ENCODE measurements at places on chromosomes 2 and 18. TPM values are rescaled to one million over a fixed set of nuclear protein-coding genes. Genes with fewer than 3 reads are reported as not detected.

- H3K36me3 ChIP-seq, result no peaks in the 10 kb centered on the region
- no peaks in the 10 kb centered on the region for H3K27me3 ChIP-seq
These were observed 14.4 kb upstream of the MYO3B start for GRCh38 chr2:170163411-170164065.

DNA sequence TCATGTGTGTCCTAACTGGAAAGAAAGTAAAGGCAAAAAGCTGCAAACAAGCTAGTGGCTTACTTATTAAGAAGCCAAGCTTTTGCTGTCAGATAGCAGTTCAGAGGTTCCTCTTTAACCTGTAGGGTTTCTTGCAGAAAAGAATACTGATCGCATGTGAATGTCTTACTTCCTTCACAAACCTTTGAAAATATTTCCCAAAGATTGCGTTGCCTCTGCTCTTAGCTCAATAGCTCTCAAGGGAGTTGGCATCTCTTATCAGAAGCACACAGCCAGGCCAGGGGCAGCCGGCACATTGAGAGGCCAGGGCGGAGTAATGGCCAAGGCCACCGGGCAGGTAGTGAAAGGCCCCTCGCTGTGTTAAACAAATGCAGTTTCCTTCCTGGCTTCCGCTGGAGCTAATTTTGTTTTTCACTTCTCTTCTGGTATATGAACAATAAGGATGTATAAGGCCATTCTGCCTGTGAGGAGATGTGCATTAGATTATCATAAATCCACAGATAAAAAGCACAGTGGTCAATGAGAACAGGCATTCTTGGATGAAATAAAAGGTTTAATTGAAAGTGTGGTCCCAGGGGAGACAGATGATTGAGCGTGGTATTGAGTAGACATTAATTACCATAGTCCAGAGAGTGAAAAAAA lies 542.4 kb upstream of the NRP2 start:
- peak; percentile 44 for DNase-seq
- no peak overlapping the region for H3K27ac ChIP-seq
- no peaks in the 10 kb centered on the region for H3K4me1 ChIP-seq
- H3K4me3 ChIP-seq, result no peak overlapping the region
- H3K27me3 ChIP-seq, result no peaks in the 10 kb centered on the region
- H3K36me3 ChIP-seq, result no peaks in the 10 kb centered on the region

DNA sequence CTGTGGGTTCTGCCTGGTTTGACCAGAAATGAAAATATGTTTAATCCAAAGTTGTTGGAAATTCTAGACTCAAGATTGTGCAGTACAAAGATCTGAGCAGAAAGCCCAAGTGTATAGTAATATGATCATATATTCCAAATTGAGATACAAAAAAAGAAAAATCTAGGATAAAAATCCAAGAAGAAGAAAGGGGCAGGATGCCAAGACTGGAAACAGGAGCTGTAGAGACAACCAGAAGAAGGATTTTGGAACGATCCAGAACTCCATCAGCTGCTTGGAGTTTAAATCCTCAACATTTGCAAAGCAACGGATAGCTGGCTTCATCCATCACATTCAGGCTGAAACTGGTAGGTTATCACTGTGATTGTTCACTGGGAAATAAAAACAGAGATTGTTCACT lies 333.6 kb upstream of the UBE2E3 start:
- DNase-seq, result no peak
- no peak overlapping the region for H3K4me3 ChIP-seq
- H3K27ac ChIP-seq, result no peak overlapping the region
- H3K36me3 ChIP-seq, result no peaks in the 10 kb centered on the region

- H3K4me3 ChIP-seq, result no peak overlapping the region
- no peak for DNase-seq
- no peaks in the 10 kb centered on the region for H3K27me3 ChIP-seq
- no peaks in the 10 kb centered on the region for H3K4me1 ChIP-seq
These were observed 19.2 kb upstream of the TMEM177 start for GRCh38 chr2:119659601-119660342.

DNA sequence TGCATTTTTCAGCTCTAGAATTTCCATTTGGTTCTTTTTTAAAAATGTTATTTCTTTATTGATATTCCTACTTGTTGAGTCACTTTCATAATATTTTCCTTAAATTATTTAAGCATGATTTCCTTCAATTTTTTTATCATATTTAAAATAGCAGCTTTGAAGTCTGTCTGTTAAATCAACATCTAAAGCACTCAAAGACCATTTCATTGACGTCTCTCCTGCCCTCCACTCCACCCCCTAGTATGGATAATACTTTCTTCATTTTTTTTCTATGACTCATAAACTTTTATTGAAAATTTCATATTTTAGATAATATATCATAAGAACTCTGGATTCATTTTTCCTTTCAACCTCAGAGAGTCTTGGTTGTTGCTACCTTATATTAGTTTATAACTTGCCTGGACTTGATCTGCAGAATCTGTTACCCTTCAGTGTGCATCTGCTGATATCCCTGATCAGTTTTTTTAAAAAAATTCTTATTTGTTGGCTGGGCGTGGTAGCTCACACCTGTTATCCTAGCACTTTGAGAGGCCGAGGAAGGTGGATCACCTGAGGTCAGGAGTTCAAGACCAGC lies 59.0 kb upstream of the ZNF396 start:
- H3K27ac ChIP-seq, result no peak overlapping the region
- DNase-seq, result no peak
- no peak overlapping the region for H3K4me3 ChIP-seq
- H3K4me1 ChIP-seq, result no peaks in the 10 kb centered on the region
- H3K36me3 ChIP-seq, result no peaks in the 10 kb centered on the region

DNA sequence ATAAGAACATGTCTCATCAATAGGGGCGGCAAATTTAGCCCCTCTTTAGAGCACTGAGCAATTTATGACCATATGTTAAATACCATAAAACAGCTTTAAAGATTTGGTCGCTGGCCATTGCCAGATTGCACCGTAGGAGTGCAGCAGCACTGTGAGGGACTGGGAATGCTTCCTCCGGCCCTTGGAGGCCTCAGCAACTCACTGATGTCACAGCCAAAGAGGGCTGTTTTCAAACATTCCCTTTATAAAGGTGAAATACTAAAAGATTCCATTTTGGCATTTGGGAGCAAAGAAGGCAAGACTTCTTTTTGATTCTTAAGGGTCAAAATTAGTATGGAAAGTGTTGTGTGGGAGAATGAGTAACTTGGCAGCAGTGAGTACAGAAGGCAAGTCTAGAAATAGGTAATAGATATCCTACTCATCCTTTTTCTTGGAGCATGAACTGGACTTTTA lies 63.7 kb downstream of the BABAM2 start:
- H3K27ac ChIP-seq, result peak overlapping the region; percentile 73
- DNase-seq, result no peak
- H3K27me3 ChIP-seq, result no peaks in the 10 kb centered on the region
- no peaks in the 10 kb centered on the region for H3K36me3 ChIP-seq

DNA sequence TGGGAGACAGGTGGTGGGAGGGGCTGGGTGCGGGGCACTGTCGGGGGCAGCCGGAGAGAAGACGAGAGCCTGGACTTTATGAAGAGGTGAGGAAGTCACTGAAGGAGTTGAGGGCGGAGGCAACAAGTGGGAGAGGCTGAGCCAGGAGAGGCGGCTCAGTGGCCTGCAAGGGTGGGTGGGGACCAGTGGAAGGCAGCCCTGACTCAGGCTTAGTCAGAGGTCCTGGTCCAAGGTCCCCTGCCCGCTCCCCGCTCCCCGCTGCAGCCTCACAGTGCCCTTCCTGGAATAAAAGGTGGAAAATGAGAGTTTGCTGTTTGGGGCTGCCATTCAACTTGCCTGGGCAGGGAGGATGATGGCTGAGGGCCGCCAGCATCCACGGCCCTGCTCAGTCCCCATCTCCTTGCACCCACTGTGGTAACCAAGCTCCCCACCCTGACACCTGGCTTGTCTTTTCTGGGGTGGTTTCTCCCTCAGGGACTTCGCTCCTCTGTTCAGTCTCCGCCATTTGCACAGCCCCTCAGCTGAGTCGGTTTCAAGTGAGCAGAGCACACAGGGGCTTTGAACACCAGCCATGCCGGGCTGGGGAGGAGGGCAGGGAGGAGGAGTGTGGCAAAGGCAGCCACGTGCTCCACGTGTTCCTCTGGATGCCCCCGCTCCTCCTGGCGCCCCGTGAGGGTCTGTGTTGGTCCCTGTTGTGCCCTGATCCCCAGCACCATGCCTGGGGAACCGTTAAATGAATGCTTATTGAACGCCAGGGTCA lies 13.7 kb upstream of the RALB start:
- DNase-seq, result peak; percentile 48
- no peaks in the 10 kb centered on the region for H3K27me3 ChIP-seq
- H3K36me3 ChIP-seq, result no peaks in the 10 kb centered on the region
- peak overlapping the region; percentile 54 for H3K27ac ChIP-seq

- no peak overlapping the region for H3K27ac ChIP-seq
- H3K36me3 ChIP-seq, result no peaks in the 10 kb centered on the region
- no peaks in the 10 kb centered on the region for H3K4me1 ChIP-seq
- H3K27me3 ChIP-seq, result no peaks in the 10 kb centered on the region
- no peak overlapping the region for H3K4me3 ChIP-seq
These were observed 291.2 kb downstream of the SS18 start for GRCh38 chr18:25799231-25799630.

DNA sequence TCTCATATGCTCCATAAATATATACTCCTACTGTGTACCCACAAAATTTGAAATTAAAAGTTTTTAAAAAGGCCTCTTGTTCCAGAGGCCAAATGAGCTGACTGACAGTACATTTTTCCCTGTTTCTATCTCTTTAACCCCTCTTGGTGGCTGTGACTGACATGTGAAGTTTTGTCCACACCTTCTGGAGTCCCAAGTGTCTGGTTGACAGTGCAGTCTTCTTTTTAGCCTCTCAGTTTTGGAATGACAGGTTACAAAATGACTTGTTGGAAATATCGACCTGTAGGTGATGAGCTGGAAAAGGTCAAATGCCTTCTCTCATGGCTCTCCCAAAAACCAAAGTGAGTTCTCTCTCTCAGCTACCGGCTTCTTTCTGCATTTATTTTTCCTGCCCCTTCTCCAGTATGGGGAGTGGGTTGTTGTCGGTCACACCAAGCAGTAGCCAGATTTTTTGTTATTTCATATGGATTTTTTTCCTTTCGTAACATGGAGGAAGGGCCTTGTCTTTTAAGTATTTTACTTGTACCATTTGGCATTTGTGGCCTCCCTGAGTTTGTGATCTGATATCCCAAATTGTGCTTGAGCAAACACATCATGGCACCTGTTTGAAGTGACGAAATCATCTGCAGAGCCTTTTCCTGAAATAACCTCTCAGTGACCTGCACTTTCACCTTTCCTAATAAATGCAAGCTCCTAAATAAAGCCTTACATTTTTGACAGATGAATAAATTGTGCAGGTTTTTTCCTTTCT lies 143.9 kb downstream of the ESCO1 start:
- no peak overlapping the region for H3K27ac ChIP-seq
- DNase-seq, result no peak
- H3K4me3 ChIP-seq, result no peak overlapping the region
- peaks cover 3% of the 10 kb centered on the region for H3K4me1 ChIP-seq

DNA sequence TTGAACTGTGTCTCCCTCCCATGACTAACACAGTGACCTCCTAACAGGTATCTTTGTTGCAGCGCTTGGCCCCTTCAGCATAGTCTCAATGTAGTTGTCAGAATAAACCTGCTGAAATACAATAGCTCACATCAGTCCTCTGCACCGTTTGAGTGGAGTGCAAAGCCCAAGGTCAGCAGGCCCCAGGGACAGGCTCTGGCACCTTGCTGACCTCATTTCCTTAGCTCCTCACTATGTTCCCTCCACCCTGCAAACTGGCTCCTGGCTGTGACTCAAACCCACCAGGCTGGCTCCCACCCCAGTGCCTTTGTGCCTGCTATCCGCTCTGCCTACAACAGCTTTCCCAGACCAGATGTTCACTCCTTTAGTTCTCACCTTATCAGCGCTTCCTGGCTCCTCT lies 146.7 kb downstream of the LRATD1 start:
- H3K27me3 ChIP-seq, result no peaks in the 10 kb centered on the region
- no peak for DNase-seq
- H3K4me1 ChIP-seq, result no peaks in the 10 kb centered on the region
- no peak overlapping the region for H3K27ac ChIP-seq
- no peak overlapping the region for H3K4me3 ChIP-seq

GRCh38 chr18:23173912-23174311 lies 38.6 kb downstream of the CABLES1 start:
- no peak overlapping the region for H3K4me3 ChIP-seq
- H3K4me1 ChIP-seq, result no peaks in the 10 kb centered on the region
- no peaks in the 10 kb centered on the region for H3K36me3 ChIP-seq
- H3K27ac ChIP-seq, result no peak overlapping the region

DNA sequence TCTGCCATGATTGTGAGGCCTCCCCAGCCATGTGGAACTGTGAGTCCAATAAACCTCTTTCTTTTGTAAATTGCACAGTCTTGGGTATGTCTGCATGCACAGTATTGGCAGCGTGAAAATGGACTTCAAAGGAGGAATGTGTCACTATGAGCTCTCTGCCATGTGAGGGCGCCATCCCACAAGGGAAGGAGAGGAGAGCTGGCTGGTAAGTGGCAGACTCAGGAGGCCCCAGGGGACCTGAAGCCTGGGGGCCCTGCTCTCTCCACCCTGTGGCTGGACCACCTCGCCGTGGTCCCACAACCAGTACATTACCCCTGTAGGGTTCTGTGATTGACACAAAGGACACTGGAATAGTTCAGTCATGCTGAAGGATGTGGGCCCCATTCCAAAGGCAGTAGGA lies 122.1 kb downstream of the RPIA start:
- no peak for DNase-seq
- no peaks in the 10 kb centered on the region for H3K36me3 ChIP-seq
- H3K27me3 ChIP-seq, result no peaks in the 10 kb centered on the region
- no peak overlapping the region for H3K27ac ChIP-seq

DNA sequence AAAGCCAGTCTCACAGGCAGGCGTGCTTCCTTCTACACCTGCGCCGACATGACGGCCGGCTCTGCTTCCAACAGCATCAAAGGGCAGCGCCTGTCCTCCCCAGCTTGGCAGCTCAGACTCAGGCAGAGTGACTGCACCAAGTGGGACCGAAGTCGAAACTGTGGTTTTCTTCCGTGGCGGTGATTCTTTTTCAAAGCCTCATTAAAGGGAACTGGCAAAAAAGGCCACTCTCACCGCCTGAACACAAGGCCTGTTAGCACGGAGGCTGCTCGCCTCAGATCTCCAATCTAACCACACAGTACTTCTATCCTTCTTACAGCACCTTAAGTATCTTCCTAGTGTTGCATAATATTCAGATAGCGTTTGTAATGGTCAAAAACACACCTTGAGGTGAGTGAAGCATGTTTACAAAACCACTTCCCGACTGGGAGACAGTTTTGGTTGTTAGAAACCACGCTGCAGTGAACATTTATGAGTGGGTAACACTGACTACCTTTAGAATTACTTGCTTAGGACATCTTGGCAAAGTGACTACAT lies 236.4 kb downstream of the HDAC4 start:
- H3K36me3 ChIP-seq, result no peaks in the 10 kb centered on the region
- H3K4me1 ChIP-seq, result no peaks in the 10 kb centered on the region
- H3K4me3 ChIP-seq, result no peak overlapping the region
- H3K27ac ChIP-seq, result no peak overlapping the region

GRCh38 chr2:219521066-219521880 lies 7.0 kb downstream of the ASIC4 start:
- H3K4me1 ChIP-seq, result peaks cover 13% of the 10 kb centered on the region
- no peak overlapping the region for H3K4me3 ChIP-seq
- DNase-seq, result no peak

RND3 gene
- 12.6 TPM for total RNA-seq

FKBP1B gene
- total RNA-seq, result 82.1 TPM

SCLY gene
- total RNA-seq, result 26.0 TPM

NEU4 gene
- total RNA-seq, result 0.21 TPM

MARCHF7 gene
- total RNA-seq, result 133 TPM

PDE1A gene
- total RNA-seq, result 13.1 TPM

PIKFYVE gene
- 11.5 TPM for total RNA-seq

ITGA4 gene
- 0.51 TPM for total RNA-seq

ONECUT2 gene
- total RNA-seq, result not detected

HOXD10 gene
- 6.8 TPM for total RNA-seq

ADAM17 gene
- 47.0 TPM for total RNA-seq

VWA3B gene
- total RNA-seq, result not detected
